ENCODE measurements at places on chromosomes 7 and 10. TPM values are rescaled to one million over a fixed set of nuclear protein-coding genes. Genes with fewer than 3 reads are reported as not detected.

The PLCE1 gene
- 2.3 TPM for total RNA-seq

The MRPL43 gene
- 80.2 TPM for total RNA-seq

The PHYHIPL gene
- total RNA-seq = not detected

The ADIRF gene
- total RNA-seq = 4.2 TPM

GRCh38 chr7:92809397-92809759, 27.0 kb downstream of the CDK6 start:
- no peak for DNase-seq

DNA sequence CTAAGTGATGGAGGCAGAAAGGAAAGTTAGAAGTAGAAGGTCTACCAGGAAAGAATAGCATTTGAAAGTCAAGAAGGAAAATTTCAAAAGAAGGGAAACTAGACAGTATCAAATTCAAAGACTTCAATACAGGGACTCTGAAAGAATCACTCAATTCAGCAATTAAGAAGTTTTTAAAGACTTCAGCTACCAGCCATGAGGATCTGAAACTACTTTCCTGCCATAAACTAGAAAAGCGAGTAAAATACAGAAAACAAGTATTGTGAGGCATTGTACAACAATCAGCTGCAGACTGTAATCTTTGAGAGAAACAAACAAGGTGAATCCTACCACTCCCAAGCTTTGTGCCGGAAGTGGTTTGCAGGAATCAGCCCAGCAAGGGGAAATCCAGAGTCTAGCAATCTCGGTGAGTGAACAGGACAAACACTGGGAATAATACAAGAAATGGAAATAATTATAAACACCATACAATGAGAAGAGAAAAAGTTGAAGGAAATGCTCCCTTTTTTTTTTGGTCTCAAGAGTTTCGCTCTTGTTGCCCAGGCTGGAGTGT, 62.4 kb downstream of the ARHGAP12 start:
- no peak for DNase-seq

DNA sequence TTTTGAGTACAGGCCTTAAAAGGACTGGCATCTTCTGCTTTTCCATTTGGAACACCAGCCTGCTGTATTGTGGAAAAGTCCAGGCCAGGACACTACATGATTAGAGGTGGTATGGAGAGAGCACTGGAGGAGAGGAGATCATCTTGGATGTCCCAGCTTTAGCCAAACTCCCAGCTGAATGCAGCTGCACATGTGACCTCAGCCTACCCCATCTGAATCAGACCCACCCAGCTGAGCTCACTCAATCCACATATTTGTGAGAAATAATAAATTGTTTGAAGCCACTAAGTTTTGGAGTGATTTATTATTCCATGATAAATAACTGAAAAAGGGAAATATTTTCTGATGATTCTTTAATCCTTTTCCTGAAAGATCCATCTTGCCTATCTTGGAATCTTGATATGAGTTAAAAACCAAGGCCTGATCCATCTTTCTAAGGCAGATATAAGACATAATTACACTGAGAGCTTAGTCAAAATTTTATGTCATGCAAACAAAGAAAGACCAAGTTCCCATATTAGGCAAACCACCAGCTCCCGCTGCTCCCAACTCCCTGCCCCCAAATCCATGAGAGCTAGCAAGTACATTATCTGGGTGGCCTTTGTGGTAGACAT, 55.1 kb upstream of the TRIL start:
- DNase-seq = no peak

DNA sequence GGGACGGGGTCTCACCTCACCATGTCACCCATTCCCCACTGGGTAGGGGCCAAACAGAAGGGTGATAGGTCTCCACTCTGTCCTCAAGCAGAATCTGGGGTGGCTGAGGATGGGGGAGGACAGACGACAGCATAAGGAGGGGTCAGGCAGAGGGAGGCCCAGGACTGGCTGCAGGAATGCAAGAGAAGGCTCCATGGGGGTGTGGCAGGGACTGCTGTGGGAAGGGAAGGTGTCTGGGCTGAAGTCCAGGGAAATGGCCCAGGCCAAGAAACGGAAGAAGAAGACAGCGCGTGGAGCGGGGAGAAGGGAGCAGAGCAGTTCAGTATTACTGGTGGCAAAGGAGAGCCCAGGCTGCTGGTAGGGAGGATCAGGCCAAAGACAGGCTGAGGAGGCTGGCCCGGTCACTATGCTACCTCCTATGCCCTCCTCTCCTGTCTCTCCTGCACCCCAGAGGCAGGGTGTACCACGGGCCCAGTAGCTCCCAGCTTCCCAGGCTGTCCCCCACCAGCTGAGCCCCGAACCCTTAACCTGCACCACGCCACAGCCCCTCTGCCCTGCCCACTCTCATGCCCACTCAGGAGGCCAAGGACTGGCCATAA, 60.9 kb downstream of the GRB10 start:
- peak; percentile 57 for DNase-seq

DNA sequence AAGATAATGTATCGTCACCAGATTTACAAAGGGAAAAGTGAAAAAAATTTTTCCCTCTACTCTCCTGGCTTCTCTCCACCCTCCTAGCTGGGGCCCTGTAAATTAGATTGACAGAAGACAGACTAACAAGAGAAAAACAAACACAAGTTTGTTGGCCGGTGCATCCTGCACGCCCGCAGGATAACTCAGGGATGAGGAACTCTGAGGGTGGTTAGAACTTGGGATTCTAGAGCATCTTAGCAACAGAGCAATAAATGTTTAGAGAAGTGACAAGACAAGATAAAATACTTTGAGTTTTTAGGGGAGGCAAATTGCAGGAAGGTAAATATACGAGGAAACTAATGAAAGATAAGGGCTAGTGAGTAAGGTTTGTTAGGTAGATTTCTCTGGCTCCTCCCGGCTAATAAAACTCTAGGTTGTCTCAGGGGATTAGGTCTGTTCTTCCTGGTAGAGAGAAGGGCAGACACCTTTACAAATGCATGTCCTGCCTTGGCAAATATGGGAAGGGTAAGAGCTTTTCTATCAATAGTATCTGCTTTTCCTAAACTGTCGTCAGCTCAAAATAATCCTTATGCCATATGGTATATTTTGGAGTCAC, 4.3 kb upstream of the UCN3 start:
- DNase-seq = no peak

GRCh38 chr7:329691-330281, 39.8 kb downstream of the FOXL3 start:
- DNase-seq = no peak

- DNase-seq = peak; percentile 13
Observed at GRCh38 chr10:24951201-24952142, 934 bp downstream of the PRTFDC1 start.

- no peak for DNase-seq
Observed at GRCh38 chr10:69577268-69578232, 4.3 kb upstream of the NEUROG3 start.

DNA sequence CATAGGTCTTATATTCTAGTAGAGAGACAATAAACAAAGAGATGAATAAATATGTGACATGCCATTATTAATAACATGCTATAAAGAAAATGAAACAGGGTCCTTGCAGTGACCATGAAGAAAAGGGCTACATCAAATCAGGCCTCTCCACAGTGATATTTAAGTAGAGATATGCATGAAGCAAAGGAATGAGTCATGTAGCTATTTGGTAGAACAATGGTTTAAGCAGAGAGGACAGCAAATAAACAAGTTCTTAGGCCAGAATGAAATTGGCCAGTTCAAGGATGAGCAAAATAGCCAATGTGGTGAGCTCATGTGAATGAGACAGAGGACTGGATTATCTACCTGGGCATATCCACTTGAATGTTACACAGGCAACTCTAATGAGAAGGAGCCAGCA, 172.2 kb upstream of the FERD3L start:
- peak; percentile 4 for DNase-seq

- DNase-seq = peak; percentile 29
Observed at GRCh38 chr7:4700577-4701235, 18.6 kb downstream of the FOXK1 start.

- peak; percentile 7 for DNase-seq
Observed at GRCh38 chr7:32958046-32959025, 1.1 kb downstream of the FKBP9 start.

- DNase-seq = peak; percentile 90
Observed at GRCh38 chr10:124436191-124436638, 13.6 kb downstream of the NKX1-2 start.

DNA sequence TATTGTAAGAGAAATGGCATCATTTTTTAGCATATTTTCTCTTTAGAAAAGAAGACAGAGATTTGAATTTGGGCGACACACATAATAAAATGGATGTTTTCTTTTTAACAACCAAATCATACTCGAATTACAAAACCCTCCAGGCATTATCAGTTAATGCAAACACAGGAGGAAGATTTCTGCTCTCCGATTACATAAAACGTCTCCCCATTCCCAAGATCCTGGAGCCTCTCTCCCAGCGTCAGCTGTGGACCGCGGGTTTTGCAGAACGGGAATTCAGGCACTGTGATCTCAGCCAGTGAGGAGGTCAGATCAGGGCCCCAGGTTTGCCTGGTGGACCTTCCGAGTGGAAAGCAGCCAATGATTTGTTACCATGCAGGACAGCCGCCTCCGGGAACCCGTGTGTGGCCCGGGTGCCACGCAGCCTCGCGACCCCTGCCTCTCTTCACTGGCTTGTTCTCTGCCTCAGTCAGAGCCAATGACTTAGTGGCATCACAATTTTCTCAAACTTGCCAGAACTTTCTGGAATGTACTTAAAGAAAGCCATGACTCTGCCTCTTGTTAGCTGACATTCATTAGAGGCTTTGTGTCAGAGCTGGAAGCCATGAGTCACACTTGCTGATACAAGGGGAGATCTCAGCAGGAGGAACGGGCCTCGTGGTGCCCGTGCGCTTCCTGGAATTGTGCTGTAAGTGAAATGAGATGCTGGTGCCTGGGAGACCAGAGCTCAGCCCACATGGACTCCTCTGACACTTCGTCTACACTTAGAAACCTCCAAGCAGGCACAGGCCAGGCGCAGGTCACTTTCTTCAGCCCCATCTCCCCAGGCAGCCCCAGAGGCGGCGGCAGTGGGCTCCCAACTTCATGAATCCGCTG, 246.1 kb downstream of the KLF6 start:
- peak; percentile 89 for DNase-seq

DNA sequence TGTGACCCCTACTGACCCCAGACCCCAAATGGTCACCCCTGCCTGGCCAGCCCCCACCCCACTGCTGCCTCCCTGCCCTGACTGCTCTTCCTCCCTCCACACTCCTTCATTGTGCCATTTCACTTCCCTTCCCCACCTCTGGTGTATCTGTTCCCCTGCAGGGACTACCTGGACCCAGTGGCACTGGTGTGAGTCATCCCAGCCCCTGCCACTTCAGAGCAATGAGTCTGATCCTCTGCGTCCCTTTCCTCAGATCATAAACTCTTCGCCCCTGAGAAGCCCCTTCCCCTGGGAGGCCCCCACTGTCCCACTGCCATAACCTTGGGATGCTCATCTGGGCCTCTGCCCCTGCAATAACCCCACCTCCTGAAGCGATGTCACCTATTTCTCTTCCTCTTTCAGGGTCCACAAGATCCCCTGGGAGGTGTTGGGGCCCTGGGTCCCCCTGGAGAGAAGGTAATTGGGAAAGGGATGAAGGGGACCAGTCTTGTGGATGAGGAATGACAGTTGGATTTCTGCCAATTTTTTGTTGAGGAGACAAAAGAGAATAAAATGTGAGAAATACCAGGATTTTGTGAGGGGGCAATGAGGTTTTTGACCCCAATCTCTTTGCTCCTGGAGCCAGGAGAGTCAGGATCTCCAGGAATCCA, 19.1 kb upstream of the VOPP1 start:
- peak; percentile 17 for DNase-seq

DNA sequence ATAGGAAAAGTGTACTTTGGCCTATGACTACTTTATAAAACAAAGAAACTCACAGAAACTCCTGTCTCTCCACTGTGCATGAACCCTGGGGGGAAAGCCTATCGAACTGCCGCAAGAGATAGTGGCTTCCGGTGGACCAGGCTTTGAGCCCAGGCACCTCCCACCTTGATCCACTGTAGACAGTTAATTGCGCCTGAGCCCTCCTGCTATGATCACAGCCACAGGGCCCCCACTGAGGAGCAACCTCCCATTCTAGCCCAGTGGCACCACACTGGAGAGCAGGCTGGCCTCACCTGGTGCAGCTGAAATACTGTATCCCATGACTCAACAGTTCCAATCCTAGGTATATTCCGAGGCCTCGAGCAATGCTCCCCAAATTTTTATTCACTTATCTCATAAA, 98.8 kb downstream of the COBL start:
- DNase-seq = no peak

GRCh38 chr10:32239769-32240168, 107.2 kb downstream of the EPC1 start:
- peak; percentile 61 for DNase-seq

DNA sequence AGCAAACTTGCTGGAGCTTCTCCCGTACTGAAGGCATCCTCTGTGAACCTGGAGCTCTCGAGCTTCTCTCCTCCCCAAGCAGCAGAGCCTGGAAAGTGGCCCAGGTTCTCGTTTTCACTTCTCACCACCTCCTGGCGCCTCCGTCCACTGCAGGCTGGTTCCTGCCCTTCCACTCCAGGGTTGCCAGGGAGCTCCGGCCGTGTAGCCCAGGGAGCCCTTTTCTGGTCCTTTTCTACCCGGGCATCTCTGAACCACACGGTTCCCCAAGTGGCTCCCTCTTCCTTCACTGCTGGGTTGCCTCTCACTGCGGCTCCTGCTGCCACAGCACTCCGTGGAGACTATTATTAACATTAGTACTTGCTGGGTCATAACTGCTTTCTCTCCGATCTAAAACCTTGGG, 208.6 kb upstream of the PPP2R2D start:
- no peak for DNase-seq

- no peak for DNase-seq
Observed at GRCh38 chr7:120588416-120588815, 269.5 kb downstream of the TSPAN12 start.

- no peak for DNase-seq
Observed at GRCh38 chr10:86290933-86291615, 75.5 kb downstream of the GRID1 start.

DNA sequence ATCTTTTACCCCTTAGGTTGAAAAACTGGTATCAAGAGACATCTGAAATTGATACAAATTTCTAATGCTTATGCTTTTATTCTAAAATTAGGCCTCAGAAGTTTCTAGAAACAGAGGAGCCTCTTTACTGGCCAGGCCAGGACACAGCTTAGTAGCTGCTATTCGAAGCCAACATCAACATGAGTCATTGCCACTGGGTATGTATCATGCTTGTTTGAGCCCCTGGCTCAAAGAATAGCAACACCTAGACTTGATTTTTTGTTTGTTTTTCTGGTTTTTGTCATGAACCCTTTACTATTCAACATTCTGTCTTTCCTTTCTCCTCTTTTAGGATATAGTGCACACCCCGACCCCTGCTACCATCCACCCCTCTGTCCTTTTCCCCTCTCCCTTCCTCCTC, 90.9 kb upstream of the STK17A start:
- DNase-seq = peak; percentile 80

DNA sequence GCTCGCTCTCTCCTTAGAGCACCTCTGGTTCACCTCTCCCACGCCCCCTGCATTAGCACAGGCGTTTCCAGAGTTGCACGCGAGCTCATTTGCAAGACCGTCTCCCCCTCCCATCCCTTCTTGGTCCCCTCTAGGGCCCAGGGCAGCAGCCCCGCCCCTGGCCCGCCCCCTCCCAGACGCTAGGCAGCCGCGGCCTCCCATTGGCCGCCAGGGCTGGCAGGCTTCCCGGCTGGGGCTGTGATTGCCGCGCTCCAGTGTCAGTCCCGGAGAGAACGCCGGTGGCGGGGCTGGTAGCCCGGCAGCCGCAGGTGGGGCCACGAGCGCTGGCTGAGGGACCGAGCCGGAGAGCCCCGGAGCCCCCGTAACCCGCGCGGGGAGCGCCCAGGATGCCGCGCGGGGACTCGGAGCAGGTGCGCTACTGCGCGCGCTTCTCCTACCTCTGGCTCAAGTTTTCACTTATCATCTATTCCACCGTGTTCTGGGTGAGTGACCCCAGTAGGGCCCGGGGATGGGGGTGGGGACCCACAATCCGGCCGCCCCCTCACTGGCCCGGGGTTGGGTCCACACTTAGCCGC, at the start of gene TSPAN15:
TSPAN15 (plus strand) TSS at position 257 of the 575 bp plus-strand sequence; CDS start at position 387, 130 bp downstream.
- DNase-seq = peak; percentile 85

- peak; percentile 67 for DNase-seq
Observed at GRCh38 chr10:110530131-110530831, 32.6 kb downstream of the DUSP5 start.

Measured in M059J (cell line).